ENCODE measurements at places on chromosomes 5 and 9. TPM values are rescaled to one million over a fixed set of nuclear protein-coding genes. Genes with fewer than 3 reads are reported as not detected.

GRCh38 chr9:130347931-130348330 lies 82.4 kb downstream of the HMCN2 start:
- no peak for DNase-seq

The BTNL8 gene
- polyA plus RNA-seq, result 0.79 TPM

The NUTM2F gene
- not detected for polyA plus RNA-seq

- no peak for DNase-seq
Observed at GRCh38 chr5:178114325-178115135, 1.2 kb downstream of the N4BP3 start.

The NEUROG1 gene
- polyA plus RNA-seq, result not detected

The CHSY3 gene
- polyA plus RNA-seq, result 3.5 TPM

The SV2C gene
- 0.31 TPM for polyA plus RNA-seq

DNA sequence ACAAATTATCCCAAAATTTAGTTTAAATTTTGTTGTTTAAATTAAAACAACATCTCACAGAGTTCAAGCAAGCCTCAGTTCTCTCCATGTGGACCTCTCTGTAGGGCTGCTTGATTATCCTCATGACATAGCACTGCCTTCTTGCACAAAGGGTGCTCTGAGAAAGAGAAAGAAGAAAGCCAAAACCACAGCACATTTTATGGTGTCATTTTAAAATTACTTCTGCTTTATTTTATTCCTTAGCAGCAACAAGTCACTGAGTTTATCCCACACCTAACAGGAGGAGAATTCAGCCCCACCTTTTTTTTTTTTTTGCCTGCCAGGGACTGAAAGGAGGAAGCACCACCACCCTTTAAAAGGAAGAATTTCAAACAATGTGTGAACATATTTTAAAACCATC lies 12.8 kb upstream of the KCNV2 start:
- DNase-seq, result no peak

DNA sequence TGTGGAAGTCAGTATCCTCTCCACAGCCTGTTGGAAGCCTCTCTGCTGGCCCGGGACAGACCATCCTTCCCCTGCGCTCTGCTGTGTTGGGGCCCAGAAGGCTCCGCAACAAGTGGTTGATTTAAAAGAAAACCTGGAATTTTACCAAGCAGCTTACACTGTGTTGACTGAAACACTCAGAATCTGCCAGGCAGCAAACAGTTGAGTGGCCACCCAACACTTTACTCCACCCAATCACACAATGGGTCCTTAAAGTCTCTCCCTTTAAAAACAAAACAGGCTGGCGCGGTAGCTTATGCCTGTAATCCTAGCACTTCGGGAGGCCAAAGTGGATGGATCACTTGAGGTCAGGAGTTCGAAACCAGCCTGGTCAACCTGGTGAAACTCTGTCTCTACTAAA lies 28.0 kb upstream of the DMRT3 start:
- no peak for DNase-seq

DNA sequence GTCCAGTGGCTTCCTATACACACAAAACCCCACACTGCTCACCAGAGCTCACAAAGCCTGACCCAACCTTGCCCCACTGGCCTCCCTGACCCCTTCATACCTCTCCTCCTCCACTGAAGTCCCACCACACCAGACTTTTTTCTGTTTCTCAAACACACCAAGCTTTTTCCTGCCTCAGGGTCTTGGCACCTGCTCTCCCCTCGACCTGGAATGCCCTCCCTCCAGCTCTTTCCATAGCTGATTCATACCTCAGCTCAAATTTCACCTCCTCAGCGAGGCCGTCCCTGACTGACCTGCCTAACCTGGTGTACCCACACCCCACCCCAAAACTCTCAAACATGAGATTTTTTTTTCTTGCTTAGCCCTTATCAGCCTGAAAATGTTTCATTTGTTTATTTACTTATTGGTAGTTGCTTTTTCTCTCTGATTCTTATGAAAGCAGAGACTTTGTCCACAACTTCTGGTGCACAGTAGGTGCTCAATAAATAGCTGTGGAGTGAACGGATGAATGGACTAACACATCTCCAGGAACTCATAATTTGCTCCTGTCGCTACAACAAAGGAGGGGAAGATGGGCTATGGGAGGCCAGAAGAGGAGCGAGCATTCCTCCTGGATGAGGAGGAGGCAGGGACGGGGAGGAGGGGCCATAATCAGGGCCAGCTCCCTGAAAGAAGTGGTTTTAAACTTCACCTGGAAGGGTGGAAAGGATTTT lies 84.3 kb downstream of the SH3TC2 start:
- no peak for DNase-seq

The SLC23A1 gene
- polyA plus RNA-seq, result 14.2 TPM

GRCh38 chr5:122126756-122127321 lies 2.5 kb upstream of the ZNF474 start:
- no peak for DNase-seq

GRCh38 chr5:65882278-65882677 lies 44.1 kb upstream of the ERBIN start:
- no peak for DNase-seq

GRCh38 chr9:126684345-126684744 lies 70.6 kb downstream of the LMX1B start:
- DNase-seq, result no peak

The MYMK gene
- polyA plus RNA-seq, result not detected

DNA sequence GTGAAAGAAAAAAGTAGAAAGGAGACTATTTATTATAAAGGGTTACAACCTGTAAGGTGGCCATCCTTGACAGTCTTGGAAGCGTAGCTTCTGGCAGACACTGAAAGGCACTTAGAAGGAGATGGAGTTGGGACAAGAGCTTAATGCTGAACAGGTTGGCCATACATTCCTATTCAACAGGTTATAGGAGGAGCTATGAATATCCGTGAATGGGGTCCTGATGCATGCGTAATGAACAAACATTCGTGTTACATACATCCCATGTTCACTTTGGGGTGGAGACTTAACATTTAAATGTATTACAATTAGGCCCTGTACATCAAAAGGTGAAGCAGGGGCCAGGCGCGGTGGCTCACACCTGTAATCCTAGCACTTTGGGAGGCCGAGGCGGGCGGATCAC lies 33.3 kb upstream of the GTF2H2C start:
- no peak for DNase-seq

The PCDHGB7 gene
- 16.6 TPM for polyA plus RNA-seq

GRCh38 chr5:78985725-78986223 lies 664 bp upstream of the ARSB start:
- no peak for DNase-seq

GRCh38 chr5:145236127-145236526 lies 599.0 kb downstream of the PRELID2 start:
- DNase-seq, result no peak

DNA sequence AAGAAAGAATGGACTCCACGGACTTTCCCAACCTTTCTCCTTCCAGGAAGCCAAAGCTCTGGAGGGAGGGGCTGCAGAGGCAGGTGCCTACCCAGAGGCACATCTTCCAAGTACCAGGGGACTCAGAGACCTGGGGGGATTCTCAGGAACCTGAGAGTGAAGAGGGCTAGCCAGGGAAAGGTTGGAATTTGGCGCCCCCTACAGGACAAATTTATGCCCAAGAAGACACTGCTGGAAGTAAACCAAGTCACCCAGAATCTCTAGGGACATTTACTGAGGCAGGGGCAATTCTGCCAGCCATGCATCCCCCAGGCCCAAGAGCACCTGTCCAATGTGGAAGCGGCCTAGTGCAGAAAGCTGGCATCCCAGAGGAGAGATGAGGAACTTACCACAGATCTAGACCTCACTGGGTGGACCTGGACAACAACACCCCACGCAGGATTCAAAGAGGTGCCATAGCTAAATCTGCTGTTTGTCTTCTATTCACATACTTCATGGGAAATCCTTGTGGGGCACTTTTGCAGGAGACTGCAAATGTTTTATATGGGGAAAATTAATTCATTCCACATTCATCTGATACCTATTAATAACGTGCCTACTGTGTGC lies 25.9 kb upstream of the IDNK start:
- no peak for DNase-seq

DNA sequence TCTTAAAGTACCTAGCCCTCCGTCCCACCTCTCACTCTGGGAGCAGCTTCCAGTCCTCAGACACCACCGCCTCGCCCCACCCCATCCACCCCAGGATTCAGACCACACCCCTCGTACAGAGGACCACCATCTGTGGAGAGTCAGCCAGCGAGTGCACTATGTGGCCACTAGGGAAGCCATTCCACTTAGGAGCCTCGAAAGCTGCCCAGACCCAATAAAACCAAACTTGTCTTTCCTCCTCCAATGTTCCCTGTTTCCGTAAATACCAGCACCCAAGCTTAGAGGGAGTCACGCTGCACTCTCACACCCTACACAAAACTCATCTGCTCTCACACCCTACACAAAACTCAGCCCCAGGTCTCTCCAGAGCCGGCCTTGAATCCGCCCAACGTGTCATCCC lies 1.9 kb downstream of the GCNT4 start:
- DNase-seq, result no peak

DNA sequence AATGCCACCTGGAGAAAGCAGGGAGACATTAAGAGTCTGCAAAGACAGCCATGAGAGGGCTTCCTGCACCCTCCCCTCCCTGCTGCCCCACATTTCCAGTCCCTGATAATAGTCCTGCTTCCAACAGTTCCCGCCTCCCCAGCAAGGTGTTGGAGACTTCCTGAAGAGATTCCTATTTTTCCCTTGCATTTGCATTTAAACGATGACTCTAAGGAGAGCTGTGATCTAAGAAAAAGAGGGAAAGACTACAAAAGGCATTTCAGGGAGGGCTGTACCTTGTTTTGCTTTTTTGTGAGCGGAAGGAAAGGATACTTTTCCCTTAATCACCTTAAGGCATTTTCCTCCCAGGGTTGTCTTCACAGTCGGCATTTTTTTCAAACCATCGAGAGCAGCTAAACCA lies 62.1 kb downstream of the GAS1 start:
- DNase-seq, result no peak

GRCh38 chr9:126982215-126983002 lies 67.8 kb downstream of the RALGPS1 start:
- DNase-seq, result no peak

GRCh38 chr9:108486831-108487230 lies 369.0 kb downstream of the ACTL7B start:
- DNase-seq, result no peak

GRCh38 chr9:84499969-84500582 lies 159.5 kb upstream of the SLC28A3 start:
- DNase-seq, result no peak

DNA sequence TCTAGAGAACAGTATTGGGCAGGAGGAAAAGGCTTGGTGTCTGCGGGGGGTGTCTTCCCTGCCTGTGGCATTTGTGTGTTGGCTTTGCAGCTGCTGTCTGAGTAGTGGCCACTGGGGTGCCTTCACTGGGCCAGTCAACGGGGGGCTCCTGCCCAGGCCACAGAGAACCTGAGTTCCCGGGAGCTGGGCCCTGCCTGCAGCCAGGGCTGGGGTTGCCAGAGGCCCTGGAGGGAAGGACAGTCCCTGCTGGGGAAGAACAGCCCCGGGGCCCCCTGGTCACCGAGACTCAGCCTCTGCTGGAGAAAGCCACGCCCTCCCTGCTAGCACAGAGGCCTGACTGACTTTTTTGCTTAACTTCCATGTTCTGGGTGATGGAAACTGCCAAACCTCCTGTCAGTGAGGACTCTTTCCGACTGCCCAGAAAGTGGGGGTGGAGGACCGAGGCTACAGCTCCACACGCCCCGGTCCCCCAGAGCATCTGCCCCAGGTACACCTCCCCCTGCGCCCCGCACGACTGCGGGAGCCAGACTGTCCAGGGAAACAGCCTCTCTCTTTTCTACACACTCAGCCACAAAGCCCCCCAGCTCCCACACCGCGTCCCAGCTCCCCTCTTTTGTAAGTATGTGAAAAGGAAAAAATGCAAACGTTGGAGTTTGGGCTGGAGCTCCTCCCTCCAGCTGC lies 133.4 kb downstream of the DAB2IP start:
- DNase-seq, result no peak

The PCSK1 gene
- 0.27 TPM for polyA plus RNA-seq

The CD74 gene
- 259 TPM for polyA plus RNA-seq

DNA sequence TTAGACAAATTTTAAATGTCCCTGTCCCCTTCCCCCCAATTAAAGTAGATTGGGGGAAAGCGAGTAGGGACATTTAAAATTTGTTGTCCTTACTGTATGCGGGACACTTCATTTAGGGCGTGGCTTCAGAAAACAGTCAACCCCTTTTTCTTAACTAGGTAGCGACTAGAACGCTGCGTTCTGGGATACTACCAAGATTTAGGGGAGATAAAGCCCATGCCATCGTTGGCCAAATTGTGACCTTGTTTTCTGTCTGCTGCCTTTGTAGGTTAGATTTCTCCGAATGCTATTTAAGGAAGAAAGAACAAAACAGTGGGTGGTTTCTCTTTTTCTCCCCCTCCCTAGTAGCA lies 1.2 kb downstream of the CKS2 start:
- no peak for DNase-seq

DNA sequence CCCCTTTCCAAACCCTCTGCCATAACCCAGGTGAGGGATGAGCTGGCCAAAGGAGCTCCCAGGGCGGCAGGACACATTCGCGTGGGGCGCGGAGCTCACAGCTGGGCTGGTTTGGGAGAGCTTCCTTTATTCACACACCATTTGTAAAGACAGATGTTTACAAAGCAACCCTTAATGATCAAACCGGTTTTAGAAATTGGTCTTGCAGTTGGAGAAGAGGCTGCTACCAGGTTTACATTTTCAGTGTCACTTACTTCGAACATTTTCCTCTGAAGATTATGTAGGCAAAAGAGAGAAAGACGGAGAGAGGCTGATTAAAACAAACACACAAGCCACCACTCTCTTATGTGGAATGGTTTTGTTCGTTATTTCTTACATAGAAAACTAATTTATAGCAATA lies 648.7 kb downstream of the IRX1 start:
- no peak for DNase-seq

The ZNF658 gene
- 8.4 TPM for polyA plus RNA-seq

The SPINK14 gene
- polyA plus RNA-seq, result not detected

The SLC6A18 gene
- 4.6 TPM for polyA plus RNA-seq

The ARL15 gene
- 30.0 TPM for polyA plus RNA-seq

DNA sequence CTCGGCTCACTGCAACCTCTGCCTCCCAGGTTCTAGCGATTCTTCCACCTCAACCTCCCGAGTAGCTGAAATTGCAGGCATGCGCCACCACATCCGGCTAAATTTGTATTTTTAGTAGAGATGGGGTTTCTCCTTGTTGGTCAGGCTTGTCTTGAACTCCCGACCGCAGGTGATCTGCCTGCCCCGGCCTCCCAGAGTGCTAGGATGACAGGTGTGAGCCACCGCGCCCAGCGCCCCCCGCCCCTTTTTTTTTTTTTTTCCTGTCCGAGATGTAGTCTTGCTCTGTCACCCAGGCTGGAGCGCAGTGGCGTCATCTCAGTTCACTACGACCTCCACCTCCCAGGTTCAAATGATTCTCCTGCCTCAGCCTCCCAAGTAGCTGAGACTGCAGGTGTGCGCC lies 6.6 kb downstream of the ATP6V1G1 start:
- no peak for DNase-seq

The PTPN3 gene
- polyA plus RNA-seq, result 54.2 TPM

DNA sequence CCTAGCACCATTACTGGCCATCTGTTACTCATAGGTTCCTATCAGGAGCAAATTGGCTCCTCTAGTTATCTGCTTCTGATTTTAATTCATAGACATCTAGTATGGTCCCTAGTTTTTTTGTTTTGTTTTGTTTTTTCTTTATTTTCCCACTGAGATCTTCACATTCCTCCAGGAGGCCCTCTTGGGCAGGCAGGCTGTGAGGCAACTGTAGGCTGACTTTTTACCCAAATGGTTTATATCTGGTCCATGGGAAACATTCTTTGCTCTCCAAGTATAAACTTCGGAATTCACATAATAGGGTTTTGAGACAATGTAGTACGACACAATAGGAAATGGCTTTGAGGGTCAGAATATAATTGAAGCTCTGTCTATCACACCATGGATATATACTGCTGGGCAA lies 250.9 kb upstream of the DAB2 start:
- no peak for DNase-seq

- DNase-seq, result no peak
Observed at GRCh38 chr9:75054368-75055001, 26.4 kb upstream of the CARNMT1 start.

GRCh38 chr5:110203661-110204060 lies 513.9 kb downstream of the MAN2A1 start:
- no peak for DNase-seq
